ENCODE measurements at places on chromosomes 1 and 21. TPM values are rescaled to one million over a fixed set of nuclear protein-coding genes. Genes with fewer than 3 reads are reported as not detected.

- DNase-seq = no peak
Observed at GRCh38 chr1:185325413-185325812, 8.4 kb upstream of the IVNS1ABP start.

DNA sequence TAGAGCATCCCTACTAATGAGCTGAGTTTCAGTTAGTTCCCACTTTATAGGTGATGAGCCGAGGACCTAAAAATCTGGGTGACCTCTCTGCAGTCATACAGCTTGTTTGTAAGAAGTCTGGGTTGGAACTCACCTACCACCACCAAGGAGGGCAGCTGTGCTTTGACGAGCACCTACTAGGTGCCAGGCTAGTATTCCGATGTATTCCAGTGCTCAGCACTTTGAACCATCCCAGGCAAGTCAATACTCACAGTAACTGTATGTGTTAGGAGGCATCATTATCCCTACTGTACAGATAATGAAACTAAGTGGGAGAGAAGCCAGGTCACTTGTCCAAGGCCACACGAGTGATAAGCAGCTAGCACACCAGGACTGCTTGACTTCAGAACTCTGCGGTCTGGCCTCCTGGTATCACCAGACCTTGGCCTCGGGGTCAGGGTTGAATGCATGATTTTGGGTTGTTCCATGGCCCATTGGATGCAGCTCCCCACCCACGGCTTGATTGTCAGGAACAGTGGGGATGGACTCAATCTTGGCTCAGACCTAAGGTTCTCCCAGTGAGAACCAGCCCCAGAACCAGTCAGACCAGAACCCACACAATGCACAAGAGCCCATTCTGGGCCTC is 20.7 kb downstream of the ECE1 start:
- DNase-seq = no peak

GRCh38 chr1:3417082-3417739 is 37.3 kb upstream of the ARHGEF16 start:
- DNase-seq = no peak

The KRTAP10-9 gene
- not detected for polyA plus RNA-seq

The SLC1A7 gene
- 0.20 TPM for polyA plus RNA-seq

GRCh38 chr1:222582099-222582774 is 7.5 kb downstream of the TAF1A start:
- DNase-seq = peak; percentile 13

- DNase-seq = no peak
Observed at GRCh38 chr1:41481109-41481775, 3.2 kb downstream of the EDN2 start.

DNA sequence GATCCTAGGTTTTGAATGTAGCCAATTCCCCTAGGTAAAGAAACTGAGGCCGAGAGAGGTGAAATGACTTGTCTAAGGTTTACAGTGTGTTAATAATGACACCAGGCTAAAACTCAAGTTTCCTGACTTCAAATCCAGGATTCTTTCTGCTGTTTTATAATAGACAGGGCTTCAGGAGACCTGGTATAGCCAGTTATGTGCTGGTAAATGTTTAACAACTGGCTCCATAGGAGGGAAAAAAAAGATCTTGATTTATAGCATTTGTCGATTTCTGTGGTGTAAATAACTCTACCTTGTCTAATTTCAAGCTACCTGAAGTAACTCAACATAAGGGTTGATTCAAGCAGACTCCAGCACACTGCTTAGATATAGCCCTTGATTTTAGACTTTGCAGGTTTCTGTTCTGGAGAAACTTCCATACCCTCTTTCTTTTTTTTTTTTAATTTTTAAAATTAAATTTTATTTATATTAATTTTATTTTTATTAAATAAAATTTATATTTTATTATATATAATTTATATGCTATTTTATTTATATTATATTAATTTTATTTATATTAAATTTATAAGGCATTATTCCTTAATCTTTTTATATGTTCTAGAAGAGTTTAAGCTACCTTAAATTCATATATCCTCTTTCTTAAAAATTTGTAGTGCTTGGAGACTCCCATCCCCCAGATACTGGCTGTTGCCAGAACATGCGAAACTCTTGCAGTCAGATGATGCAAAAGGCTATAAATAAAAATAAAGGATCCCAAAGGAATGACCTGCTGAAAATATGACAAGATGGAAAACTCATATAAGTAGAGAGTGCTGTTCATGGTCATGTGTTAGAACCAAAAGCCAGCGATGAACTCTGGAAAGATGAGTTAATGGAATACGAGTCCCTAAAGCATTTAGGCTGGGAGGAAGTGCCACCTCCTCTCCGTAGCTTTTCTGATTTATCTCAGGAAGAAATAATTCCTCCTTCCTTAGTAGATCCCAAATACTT is 35.4 kb upstream of the SRSF10 start:
- peak; percentile 60 for DNase-seq

The FMO3 gene
- polyA plus RNA-seq = 0.45 TPM

- DNase-seq = peak; percentile 4
Observed at GRCh38 chr1:216750031-216750627, 26.9 kb upstream of the ESRRG start.

The ERICH3 gene
- not detected for polyA plus RNA-seq

The YOD1 gene
- 2.5 TPM for polyA plus RNA-seq

The RIMKLA gene
- polyA plus RNA-seq = 0.01 TPM

DNA sequence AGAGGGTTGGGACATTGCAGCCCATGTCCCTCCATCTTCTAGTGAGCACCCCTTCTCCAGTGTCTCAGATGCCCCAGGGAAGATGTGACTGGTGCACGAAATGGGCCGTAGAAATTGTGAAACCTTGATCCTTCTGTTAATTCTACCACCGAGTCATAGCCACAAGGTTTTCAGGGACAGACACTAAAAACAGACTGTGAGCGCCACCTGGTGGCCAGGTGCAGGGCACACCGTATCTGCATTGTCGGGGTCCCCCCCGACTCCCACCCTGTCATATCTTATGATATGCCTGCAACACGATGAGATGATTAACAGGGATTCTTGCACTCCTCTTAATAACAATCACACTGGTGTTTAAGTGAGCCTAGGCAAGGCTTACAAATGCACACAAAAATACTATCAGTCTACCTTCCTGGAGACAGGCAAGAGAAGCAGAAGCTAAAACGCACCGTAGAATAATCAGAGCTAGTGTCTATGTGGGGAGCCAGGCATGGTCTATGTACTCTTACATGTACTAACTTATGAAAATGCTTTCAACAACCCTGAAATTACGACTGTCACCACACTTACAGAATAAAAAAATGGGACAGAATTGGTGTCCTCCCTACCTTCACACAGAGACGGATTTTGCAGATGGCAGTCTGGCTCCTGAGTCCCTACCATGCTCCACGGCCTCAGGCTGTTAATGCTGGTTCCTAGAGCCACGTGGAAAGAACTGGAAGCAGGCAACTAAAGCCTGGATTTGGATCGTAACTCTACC is 57.9 kb downstream of the FHAD1 start:
- no peak for DNase-seq

The FAM72C gene
- 0.71 TPM for polyA plus RNA-seq

DNA sequence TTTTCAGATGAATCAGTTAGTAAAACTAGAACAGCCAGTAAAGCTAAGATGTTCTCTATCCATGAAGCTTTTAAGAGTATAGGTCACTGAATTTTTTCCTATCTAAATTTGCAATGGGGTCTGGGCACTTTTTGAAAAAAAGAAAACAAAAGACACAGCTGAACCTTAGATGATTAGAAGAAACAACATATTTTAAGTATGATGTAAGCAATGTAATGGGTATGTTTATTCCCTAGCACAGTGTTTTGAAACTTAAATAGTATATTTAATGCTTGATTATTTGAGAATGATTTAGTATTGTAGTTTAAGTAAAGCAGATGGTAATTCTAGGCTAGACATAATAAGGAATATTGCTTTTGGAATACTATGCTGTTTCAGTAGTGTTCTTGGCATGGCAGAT is 36.2 kb downstream of the KCTD3 start:
- DNase-seq = no peak

DNA sequence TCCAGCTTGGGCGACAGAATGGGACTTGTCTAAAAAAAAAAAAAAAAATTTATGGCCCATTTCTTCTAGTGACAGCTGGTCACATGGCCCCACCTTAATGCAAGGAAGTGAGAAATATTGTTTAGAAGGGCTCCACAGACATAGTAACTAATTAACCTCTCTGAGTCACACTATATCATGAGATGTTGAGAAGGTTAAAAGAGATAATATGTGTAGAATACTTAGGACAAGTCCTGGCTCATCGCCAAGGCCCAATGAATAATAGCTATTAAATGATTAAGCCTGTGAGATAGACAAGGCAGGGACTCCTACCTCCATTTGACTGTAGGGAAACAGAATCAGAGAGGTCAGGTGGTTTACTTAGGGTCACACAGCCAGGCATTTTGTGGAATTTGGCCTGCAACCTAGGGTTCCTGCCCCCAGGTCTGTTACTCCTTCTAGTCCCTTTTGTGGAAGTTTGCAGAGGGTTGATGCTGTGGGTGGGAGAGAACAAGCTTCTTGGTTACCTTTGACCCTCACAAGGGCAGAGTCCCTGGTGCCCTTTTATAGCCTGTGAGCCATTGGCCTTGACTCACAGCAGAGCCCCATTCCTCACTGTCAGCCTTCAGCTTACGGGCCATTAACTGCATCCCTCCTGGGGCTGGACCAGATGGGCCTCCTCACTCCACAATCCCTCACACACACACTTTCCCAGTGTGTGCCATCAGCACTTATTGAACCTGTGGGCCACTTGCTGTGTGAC is 48.5 kb downstream of the OPRD1 start:
- no peak for DNase-seq

The SPRR3 gene
- not detected for polyA plus RNA-seq

- no peak for DNase-seq
Observed at GRCh38 chr1:90046635-90047034, 51.7 kb downstream of the ZNF326 start.

The CELA3A gene
- not detected for polyA plus RNA-seq

The C1orf94 gene
- polyA plus RNA-seq = not detected

- no peak for DNase-seq
Observed at GRCh38 chr1:205812271-205812877, 624 bp downstream of the SLC41A1 start.

The GREM2 gene
- polyA plus RNA-seq = 5.6 TPM

The VHLL gene
- polyA plus RNA-seq = not detected

GRCh38 chr1:62989497-62989896 is 205.6 kb downstream of the ATG4C start:
- no peak for DNase-seq

- DNase-seq = no peak
Observed at GRCh38 chr1:66380452-66381212, 153.3 kb upstream of the SGIP1 start.

DNA sequence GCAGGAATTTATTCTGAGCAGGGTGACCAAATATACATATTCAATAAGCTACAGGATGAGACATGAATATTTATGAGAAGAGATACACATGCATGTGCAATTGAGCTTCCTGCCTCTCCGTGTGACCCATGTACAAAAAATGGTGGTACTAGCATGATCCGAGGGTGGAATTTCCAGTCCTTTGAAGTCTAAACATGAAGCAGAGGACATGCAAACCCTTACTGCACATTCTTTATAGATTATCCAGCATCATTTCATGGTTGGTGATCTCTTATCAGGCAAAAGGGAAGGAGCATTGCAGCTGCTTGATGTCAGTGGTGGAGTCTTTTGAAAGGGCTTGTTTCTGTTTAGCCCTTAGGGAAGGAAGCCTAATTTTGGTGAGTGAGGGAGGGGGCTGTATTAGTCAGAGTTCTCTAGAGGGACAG is 448.6 kb downstream of the SETD4 start:
- no peak for DNase-seq

The MARCKSL1 gene
- polyA plus RNA-seq = 41.3 TPM

- no peak for DNase-seq
Observed at GRCh38 chr1:23664837-23665795, 26.5 kb upstream of the RPL11 start.

- no peak for DNase-seq
Observed at GRCh38 chr1:185987611-185988321, 253.6 kb downstream of the HMCN1 start.

- no peak for DNase-seq
Observed at GRCh38 chr1:108096089-108096488, 104.1 kb downstream of the SLC25A24 start.

The NEGR1 gene
- 15.4 TPM for polyA plus RNA-seq

DNA sequence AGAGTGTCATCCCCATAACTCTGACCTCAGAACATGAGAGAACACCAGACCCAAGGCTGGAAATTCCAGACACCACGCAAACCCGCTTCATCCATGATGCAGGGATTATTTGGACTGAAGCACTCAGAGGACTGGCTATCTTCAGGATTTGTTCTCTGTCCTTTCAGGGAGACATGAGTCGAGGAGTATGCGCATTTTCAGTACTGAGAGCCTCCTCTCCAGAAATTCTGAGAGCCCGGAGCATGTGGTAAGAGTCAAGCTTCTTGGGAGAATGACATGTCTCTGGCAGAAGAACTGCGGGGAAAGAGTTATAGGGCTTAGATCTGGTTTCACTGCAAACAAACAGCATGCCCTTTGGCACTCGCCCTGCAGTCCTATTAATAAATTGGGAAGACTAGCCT is 6.9 kb downstream of the LAX1 start:
- DNase-seq = no peak

DNA sequence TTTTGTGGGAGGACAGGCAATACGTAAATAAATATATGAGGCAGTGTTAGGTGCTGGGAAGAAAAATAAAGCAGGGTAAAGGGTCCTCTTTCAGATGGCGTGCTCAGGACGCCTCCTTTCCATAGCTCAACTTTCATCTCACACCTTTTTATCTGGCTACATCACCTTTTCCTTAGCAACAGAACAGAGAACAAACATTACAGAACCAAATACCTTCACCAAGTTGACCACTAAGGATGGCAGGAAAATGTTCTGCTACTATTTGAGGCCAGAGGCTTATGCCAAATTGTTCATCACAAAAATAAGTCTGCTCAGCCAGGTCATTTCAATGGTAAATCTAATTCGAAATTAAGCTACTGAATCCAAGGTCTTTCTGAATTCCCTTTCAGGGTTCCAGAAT is 149.2 kb upstream of the C1orf21 start:
- DNase-seq = no peak

GRCh38 chr1:226945106-226945857 is 5.2 kb downstream of the COQ8A start:
- no peak for DNase-seq

DNA sequence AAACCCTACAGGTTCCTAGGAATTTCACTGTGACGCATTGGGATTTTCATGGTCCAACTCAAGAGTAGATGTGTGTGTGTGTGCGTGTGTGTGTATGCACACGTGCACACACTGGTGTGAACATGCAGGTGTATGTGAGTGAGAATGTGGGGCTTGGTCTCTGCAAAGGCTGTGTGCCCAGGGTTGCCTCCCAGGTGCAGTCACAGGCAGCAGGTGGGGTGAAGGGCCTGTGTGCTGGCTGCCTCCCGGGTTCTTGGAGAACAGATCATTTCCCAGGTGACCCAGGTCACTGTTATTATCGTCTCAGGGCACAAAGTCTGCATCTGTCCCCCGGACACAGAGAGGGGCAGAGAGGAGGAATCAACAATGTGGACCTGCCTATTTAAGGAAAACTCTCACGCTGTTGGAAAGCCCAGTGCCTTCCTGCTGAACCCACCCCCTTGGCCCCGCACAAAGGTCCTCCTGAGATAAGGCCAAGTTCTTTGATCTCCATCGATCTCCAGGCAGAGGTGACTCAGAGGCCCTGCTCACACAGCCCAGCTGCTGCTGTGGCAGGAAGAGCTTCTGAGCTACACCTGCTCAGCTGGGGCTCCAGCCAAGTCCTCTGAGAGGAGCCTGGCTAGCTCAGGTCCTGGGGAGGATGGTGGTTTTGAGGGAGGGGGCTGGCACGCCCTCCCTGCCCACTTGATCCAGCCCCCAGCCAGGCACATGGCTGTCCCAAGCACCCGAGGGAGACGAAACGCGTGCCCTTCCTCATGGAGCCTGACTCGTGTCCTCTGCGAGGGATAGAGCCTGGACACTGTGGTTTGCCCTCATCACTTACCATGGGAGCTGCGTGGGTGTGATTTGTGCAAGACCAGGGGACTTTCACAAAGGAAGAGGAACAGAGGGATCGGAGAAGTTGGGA is 134.0 kb upstream of the ARHGEF16 start:
- DNase-seq = no peak
